Left cardiac atrium (tissue), 4 donors: ENCODE measurements at places on chromosomes 11 and 22. TPM values are rescaled to one million over a fixed set of nuclear protein-coding genes. Genes with fewer than 3 reads are reported as not detected.

NPAS4 gene
- total RNA-seq: 0.18 TPM

DDI1 gene
- not detected for total RNA-seq

NOX4 gene
- total RNA-seq: 5.2 TPM

CCDC87 gene
- total RNA-seq: 0.18 TPM

DNA sequence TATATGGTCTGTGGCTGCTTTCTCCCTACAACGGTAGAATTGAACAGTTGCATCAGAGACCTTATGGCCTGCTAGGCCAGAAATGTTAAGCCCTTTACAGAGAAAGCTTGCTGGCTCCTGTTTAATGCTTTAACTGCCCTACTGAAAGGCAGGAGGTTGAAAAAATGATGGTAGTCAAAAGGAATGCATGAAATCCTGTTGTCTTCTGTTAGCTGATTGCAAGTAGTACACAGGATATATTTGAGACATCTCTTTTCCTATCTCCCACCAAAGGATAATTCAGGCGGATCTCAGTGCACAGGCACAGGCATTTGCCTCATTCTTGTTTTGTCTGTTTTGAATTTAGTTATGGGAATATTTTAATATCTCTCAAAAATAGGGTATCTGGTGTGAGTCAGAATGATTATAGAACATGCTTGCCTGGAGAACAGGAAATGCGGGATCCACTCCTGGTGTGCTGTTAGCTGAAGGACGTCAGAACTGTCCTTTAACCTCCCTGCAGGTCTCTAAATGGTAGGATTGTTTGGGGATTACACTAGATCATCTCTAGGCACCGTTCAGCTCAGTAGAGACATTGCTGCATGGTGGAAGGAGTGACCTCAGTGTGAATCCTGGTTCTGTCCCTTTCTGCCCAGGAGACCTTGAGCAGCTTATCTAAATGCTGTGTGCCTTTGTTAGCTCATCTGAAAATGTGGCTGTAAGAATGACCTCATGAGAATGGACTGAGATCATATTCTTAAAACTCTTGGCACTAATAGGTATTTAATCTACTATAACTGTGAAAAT lies 49.5 kb downstream of the PACS1 start:
- peak; percentile 30 for DNase-seq

GRCh38 chr11:7417328-7417727 lies 68.0 kb upstream of the OLFML1 start:
- DNase-seq: no peak

DNA sequence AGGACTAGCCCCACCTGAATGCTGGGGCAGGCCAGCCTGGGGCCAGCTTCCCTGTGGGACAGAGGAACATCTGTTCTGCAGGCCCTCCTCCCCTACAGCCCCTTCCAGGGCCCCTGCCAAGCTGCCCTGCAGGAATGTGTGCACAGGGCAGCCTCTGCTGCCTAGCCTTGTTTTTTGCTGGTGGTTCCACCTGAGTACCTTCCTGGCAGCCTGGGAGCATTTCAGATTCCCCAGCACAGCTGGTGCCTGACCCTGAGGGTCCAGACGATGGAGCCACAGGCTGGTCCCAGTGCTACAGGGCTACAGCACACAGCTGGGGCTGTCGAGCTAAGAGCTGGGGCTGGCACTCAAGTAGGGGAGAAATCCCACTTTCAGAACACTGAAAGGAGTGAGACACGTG lies 22.3 kb upstream of the GPR83 start:
- no peak for DNase-seq

- peak; percentile 27 for DNase-seq
These were observed 26.4 kb downstream of the VPS37C start for GRCh38 chr11:61134801-61135257.

DNA sequence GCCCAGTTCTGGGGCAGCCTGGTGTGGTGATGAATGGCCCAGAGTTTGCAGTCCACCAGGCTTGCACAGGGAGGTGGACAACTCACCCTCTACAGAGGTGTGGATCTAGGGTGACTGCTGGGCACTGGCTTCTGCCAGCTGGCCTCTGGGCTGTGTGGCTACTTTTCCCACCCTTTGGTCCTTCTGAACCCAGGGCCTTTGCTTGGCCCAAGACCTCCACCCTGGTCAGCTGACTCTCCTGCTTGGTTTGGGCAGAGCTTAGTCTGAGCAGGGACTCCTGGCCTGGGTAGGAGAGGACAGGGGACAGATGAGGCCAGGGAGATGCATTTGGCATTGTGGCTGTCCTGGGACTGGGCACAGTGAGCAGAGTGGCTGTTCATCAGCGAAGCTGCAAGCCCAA lies 83.0 kb upstream of the SHANK2 start:
- DNase-seq: no peak

- DNase-seq: no peak
These were observed 80.8 kb downstream of the CACNA1I start for GRCh38 chr22:39651053-39651996.
